ENCODE measurements at places on chromosomes 16 and 17.

DNA sequence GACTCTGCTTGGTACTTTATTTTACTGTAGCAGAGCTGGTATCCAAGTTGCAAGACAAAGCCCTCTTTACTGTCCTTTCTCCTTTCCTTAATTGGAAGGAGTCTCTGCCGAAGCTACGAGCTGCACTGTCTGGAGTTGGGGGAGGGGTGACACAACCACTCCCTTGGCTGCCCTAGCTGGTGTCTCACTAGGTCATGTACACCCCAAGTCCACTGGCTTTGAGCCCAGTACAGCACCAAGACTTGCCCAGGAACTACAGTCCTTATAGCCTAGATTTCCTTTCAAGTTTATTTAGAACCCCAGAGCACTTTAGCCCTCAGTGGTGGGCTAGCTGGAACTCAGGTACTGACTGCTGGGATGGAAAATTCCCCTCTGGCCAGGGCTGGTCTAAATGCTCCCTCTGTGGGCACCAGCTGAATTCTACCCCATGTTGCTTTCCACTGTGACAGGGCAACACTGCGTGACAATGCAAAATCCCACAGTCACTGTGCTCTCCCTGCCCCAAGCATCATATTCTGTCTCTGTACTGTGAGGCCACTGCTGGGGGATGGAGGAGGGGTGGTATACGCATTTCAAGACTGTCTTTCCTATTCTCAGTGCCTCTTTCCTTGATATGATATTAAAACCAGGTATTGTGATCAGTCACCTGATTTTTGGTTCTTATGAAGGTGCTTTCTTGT lies 18.4 kb downstream of the EFCAB5 start:
- DNase-seq: no peak

DNA sequence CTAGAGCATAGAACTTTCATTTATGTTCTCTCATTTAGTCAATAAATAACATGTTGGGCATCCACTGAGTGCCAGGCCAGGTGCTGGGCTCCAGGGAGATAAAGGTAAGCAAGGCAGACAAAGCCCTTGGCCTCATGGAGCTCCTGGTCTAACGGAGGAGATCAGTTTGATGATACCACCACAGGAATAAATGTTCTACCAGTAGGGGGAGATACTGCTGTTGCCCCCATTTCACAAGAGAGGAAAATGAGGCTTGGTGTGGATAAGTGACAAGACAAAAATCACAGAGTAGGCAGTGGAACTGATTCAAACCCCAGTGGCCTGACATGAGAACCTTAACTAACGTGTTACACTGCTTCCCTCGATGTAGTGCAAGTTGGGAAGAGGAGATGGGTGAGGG lies 80.4 kb upstream of the ERCC4 start:
- no peak for DNase-seq

DNA sequence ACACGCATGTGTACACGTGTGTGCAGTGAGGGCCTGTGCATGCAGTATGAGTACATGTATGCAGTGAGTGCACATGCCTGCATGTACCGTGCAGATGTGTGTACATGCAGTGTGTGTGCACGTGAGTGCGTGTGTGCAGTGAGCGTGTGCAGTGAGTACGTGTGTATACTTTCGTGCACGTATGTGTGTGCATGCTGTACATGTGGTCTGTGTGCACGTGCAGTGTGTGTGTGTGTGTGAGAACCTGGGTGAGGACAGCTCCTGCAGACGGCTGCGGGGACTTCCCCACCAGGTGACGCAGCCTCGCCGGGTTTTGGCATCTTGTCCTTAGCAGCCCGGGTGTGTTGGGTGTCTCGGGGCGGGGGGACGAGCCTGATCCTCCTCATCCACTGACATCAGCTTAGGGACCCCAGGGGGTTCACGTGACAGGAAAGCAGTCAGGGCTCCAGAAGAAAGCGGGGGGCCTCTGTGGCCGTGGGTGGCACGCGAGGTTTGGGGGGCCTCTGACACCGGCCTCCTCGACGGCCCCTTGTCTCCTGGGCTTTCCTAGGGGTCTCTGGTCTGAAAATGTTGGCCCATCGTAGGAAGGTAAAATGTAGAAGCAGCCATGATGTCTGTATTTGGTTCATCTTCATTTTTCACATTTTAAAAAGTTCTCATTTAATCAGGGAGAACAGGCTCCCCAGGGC lies 119.6 kb upstream of the ZNF750 start:
- DNase-seq: no peak

DNA sequence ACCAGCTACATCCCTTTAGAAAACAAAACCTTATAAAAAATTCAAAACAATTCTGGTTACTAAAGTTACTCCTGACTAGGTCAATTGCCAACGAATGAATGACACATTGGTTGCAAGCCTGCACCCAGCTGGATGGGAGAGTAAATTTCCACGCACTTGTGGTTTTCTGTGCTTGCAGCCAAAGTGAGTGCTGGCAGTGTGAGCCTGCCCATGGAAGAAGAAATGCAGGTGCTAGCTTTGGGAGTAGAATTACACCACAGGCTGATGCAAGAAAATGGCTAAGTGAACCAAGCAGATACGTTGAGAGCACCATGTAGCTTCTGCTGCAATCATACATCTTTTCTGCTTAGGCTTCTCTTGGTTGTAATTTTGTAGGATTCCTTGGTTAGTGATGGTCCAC lies 74.6 kb downstream of the SYCE1L start:
- peak; percentile 3 for DNase-seq

- DNase-seq: no peak
Measured at GRCh38 chr17:17305281-17305801, 2.2 kb downstream of the NT5M start.

GRCh38 chr17:20852990-20853370 lies 189.8 kb downstream of the USP22 start:
- no peak for DNase-seq

Data from NCI-H1436 (cell line).